ENCODE measurements at places on chromosomes 5 and 9. TPM values are rescaled to one million over a fixed set of nuclear protein-coding genes. Genes with fewer than 3 reads are reported as not detected.

- DNase-seq = no peak
Measured at GRCh38 chr9:136644593-136645351, 17.9 kb upstream of the EGFL7 start.

DNA sequence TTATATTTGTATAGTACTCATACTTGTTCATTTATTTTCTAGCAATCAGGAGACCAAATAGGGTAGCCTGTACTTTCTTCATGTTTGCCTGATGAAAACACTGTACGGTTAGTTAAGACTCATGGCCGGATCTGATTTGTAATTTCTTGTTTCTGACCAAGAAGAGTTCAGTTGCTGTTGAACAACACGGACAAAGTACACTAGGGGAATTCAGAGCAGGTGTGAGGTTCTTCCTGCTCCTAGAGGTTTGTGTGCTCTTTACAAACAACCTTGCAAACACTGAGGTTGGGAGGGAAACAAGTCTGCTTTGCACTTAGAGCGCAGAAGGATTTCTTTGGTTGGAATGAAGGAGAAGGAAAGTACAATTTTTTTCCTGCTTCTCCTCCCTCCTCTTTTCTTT lies 69.7 kb downstream of the TRIO start:
- no peak for DNase-seq

GRCh38 chr9:99231711-99232110 lies 9.6 kb downstream of the SEC61B start:
- no peak for DNase-seq

PDLIM4 gene
- 146 TPM for total RNA-seq

TNFAIP8 gene
- 35.8 TPM for total RNA-seq

CCDC192 gene
- total RNA-seq = not detected

DNA sequence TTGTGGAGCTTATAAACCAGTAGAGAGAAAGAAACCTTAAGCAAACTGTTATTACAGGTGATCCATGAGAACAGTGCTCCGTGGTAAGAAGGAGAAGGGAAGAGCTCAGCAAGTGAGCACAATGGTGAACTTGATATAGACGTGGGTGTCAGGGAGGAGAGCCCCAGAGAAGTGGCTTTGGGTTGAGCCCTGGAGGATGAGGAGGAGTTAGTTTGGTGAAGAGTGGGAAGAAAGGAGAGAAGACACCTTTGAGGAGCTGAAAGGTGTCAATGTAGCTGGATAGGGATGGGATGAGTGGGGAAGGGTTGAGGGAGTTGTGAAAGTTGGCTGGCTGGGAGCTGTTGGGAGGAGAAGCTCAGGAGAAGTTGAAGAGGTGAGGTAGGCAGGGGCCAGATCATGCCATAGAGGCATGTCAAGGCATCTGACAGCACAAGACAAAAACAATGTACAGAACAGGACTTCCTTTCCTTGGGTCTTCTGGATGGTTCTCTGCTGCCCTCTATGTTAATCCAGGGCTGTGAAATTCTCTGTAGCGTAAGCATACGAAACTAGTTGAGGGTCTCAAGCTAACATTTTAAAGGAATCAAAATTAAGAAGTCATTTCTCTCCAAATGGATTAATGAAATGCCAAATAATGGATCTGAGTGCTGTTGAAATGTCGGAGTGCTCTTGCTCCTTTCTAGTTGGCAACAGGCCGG lies 501.9 kb downstream of the KDM4C start:
- no peak for DNase-seq

Data from kidney epithelial cell (primary cell).